ENCODE measurements at places on chromosomes 2 and 18.

DNA sequence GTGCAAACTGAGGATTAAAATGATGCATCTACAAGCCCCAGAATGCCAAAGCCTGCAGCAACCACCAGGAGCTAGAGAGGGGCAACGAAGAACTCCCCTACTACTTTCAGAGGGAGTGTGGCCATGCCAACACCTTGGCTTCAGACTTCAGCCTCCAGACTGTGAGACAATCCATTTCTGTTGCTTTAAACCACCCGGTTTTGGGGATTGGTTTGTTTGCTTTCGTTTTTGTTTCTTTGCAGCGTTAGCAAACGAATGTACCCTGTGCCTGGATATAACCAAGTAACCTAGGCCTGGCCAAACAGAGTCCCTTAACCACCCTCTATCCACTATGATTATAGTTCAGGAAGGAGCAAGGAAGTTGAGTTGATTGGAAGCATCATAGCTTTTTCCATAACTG lies 171.2 kb upstream of the NCK2 start:
- DNase-seq = no peak

GRCh38 chr2:236485519-236485918 lies 84.1 kb upstream of the ACKR3 start:
- no peak for DNase-seq

DNA sequence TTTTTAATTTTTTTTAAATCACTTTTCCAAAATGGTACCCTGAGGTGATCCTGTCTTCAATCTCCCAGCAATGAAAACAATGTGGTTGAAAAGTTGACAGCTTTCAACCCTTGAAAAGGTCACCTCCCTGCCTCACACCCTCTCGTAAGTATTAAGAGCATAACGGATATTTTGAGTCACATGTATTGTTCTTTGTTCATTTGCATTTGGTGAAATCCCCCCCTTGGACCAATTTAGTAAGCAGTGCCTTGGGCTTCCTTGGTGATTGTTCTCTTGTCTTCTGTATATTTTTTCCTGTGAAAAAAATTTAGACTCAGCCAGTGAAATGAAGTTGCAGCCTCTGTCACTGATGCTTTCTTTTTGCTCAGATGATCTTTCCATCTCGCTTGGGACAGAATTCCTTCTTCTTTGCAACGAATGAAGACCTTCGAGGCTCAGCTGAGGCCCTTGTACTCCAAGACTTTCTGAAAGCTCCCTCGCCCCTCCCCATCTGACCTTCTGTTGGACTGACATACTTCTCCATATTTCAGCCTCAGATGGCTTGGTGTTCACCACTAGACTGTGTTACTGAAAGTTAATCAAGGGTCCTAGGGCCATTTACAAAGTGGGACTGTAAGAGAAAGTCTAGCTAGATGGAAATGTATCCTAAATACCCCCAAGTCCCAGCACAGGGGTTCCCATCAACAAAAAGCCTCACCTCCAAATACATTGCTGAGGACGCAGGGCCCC lies 158.4 kb downstream of the BCL2 start:
- peak; percentile 54 for DNase-seq

GRCh38 chr2:2639251-2640139 lies 308.4 kb upstream of the MYT1L start:
- DNase-seq = no peak

GRCh38 chr18:23682045-23682444 lies 7.2 kb upstream of the LAMA3 start:
- DNase-seq = no peak
